Colonic mucosa (tissue), 4 donors: ENCODE measurements at places on chromosomes 5 and 9. TPM values are rescaled to one million over a fixed set of nuclear protein-coding genes. Genes with fewer than 3 reads are reported as not detected.

DNA sequence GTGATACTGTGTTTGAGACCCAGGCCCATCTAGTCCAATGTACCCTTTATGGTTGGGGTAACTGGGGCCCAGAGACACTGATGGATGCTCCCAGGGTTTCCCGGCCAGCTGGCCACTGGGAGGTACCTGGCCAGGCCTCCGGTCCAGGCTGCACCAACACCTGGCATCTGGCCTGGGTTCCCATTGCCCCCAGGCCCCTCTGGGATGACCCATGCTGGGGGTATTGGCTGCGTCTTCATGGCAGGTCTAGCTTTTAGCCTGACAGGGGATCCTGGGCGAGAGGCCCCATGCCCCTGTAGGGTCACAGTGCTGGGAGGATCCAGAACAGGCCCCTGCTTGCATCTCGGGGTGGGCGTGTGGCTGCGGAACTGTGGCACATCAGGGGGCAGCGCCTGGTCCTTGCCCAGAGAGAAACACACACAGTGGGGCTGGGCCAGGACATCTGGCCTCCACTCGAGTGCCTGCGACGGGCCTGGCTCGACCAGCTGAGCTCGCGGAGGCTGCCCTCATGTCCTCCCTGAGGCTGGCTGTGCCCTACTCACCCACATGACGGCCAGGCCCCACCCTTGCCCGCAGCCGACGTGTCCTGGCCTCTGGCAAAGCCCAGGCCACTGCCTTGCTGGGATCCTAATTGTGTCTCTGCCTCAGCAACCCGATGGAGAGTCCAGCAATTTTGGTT lies 21.5 kb upstream of the COL5A1 start:
- no peak for DNase-seq

The ORM2 gene
- total RNA-seq = 2.4 TPM

GRCh38 chr5:150651382-150651781 lies 9.7 kb upstream of the MYOZ3 start:
- no peak for DNase-seq

The IFNB1 gene
- not detected for total RNA-seq

The KIF3A gene
- total RNA-seq = 4.0 TPM

The FOXD4L5 gene
- total RNA-seq = 0.08 TPM

GRCh38 chr5:61280205-61280604 lies 51.9 kb upstream of the ZSWIM6 start:
- no peak for DNase-seq

DNA sequence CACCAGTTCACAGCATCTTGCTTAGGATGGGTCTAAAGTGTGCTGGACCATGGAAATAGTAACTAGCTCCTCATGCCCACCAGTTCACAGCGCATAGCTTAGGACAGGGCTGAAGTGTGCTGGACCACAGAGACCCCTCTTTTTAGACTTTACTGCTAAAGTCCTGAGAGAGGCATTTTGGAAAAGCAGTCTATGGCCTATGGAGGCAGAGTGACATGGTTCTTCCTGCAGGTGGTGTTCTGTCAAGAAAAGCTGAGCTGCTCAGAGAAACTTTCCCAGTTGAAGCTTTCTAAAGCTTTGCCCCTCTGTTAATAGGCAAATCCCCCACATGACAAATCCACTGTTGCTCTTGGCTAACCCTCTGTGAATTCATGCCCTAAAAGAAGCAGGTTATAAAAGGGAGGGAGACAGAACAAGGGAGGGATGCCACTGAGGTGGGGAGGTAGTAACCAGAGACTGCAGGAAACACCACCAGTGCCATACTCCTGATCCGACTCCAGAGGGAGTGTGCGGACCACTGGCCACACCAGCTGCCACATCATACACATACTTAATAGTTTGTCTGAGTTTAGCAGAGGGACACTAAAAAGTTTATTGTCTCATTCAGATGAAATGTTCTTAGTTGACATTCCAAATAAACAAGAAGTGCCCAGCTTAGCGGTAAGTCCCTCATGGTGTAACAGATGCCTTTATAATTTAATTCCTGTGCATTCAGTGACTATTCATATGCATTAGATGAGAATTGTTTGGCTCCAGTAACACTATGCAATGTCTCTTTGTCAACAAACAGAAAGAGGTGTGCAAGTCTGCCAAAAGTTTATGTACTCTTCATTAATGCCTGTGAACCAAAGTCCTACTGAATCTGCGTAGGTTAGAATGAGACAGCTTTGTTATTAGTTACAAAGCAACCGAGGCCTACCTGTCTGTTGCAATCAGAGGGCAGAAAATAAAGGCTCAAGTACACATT lies 236.2 kb upstream of the NFIL3 start:
- DNase-seq = no peak

The LECT2 gene
- total RNA-seq = not detected

DNA sequence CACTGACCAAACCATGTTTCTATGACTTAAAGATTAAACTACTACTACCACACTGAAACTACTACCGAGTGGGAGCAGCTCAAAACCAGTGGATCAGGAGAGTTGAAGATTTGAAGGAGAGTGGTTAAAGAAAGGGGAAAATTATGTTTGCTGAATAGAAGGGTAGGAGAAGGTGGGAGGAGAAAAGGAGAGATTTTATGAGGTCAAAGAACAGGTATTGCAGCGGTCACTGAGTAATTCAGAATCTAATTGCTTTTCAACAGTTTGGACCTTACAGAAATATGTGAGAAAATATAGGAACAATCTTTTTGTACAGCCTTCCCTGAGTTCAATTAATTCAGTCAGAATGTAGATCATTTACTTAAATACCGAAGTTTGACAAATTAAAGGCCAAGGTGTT lies 24.6 kb downstream of the EDIL3 start:
- no peak for DNase-seq

The CDKN2A gene
- 2.9 TPM for total RNA-seq

The FCHO2 gene
- total RNA-seq = 30.9 TPM

The LIFR gene
- total RNA-seq = 7.0 TPM

GRCh38 chr5:153619771-153620170 lies 129.3 kb downstream of the GRIA1 start:
- no peak for DNase-seq

The PCDHB2 gene
- total RNA-seq = 1.6 TPM

GRCh38 chr5:103469288-103470040 lies 93.1 kb downstream of the NUDT12 start:
- peak; percentile 37 for DNase-seq

The FOXD4L3 gene
- total RNA-seq = not detected

GRCh38 chr5:127426661-127427060 lies 90.8 kb upstream of the PRRC1 start:
- no peak for DNase-seq

- no peak for DNase-seq
Measured at GRCh38 chr5:8333977-8334376, 465.0 kb downstream of the MTRR start.

DNA sequence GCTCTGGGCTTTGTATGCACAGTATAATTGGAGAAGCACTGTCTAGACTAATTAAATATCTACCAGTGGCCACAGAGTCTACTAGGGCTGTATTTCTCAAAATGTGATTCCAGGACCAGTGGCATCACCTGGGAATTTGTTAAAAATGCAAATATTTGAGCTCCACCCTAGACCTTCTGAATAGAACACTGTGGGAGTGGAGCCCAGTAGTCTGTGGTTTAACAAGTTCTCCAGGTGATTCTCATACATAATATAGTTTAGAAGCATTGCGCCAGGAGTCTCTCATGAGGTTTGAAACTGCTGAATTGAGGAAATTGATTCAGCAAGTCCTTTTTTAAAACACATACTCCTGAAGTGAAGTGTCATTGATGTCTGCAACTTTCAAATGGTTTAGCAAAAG lies 74.7 kb downstream of the FCHO2 start:
- DNase-seq = no peak

The PSIP1 gene
- 41.2 TPM for total RNA-seq
